ENCODE measurements at places on chromosomes 12 and 14.
A peak's percentile ranks its signal among the peaks of the same experiment; 100 is the strongest.

DNA sequence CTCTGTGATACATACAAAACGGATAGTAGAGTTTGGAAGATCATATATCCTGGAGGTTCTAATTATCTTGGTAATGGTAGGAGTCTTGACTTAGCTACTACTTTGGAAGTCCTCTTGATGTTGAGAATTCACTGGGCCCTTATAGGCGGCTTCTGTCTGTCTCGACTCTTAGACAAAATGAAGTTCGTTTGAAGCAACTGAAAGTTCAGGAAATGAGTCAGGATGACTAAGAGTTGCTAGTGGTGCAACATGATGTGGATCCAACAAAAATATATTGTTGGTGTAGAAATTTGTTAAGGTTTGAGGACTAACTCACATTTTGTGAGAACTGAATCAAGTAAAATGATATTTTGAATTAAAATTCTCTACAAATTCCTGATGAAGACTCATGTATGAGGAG is 272.7 kb downstream of the AEBP2 start:
- peak; percentile 94 for DNase-seq

DNA sequence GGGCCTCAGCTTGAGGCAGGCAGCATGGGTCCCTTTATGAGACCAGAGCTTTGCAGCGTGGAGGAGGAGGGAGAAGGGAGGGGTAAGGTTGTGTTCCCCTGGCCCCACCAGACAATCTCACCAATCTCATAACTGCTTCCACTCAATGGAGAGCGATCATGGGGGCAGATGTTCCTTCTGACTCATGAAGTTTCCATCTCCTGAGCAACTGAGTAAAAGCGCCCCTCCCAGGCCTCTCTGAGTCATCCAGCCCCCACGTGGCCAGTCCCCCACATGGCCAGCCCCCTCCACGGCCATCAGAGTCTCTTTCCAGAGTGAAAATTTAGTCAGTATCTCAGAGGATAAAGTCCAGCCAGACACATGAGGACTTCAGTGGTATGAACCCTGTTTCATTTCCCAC is 39.2 kb upstream of the PLXNC1 start:
- DNase-seq, result peak; percentile 76

DNA sequence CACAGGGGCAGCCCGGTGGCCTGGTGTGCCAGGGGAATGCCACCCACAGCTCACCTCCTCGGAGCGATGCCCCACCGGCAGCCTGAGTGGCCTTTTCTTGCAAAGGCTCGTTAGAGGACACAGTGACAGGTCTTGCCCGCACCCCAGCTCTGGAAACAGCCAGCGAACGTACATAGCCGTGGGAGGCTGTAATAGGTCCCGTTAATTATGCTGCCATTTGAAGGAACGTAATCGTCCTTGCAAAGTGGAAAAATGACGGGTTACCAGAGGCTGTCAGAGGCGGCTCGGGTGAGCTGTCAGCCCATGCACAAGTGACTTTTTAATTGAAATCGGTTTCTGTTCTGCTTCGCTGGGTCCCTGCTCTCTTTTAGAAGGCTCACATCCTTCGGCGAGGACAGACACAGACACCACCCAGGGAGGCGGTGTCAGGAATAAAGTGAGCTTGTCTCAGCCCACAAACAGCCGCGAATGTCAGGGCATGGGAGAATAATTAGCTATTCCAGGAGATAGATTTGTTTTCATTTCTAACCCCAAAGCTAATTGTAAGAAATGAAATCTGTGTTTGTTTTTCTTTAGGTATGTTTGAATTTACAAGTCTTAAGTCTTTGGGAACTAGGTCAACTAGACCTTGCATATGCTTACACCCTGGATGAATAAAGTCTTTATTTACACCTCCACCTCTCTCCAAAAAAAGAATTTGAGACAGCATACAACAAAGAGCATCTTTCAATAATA is 77.2 kb upstream of the RFLNA start:
- DNase-seq, result peak; percentile 23

GRCh38 chr12:131946757-131947156 is 3.0 kb upstream of the EP400 start:
- DNase-seq, result no peak

DNA sequence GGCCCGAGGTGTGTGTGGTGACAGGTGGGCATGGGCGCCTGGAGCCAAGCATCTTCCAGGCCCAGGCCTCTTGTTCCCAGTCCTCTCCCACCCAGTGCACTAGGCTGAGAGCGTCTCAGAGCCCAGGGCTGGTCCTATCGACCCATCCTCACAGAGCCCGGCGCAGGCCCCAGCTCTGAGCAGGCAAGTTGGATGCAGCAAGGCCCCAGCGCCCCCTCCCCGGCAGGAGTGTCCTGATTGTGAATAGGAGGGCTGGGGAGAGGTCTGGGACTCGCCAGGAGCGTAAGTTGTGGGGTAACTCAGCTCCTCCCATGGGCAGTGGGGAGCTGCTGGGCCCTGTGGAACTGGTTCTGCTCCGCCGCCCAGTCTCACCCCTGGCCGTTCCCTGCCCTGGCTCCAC is 26.3 kb downstream of the CALM1 start:
- DNase-seq, result no peak

DNA sequence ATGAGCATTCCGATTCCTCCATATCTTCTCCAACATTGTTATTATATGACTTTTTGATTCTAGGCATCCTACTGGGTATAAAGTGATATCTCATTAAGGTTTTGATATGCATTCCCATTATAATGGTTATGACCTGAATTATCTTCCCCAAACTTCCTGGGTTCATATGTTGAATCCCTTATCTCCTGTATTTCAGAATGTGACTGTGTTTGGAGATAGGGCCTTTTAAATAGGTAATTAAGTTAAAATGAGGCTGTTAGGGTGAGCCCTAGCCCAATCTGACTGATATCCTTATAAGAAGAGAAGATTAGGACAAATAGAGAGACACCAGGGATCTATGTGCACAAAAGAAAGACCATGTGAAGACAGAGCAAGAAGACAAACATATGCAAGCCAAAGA is 96.9 kb upstream of the PMCH start:
- no peak for DNase-seq

DNA sequence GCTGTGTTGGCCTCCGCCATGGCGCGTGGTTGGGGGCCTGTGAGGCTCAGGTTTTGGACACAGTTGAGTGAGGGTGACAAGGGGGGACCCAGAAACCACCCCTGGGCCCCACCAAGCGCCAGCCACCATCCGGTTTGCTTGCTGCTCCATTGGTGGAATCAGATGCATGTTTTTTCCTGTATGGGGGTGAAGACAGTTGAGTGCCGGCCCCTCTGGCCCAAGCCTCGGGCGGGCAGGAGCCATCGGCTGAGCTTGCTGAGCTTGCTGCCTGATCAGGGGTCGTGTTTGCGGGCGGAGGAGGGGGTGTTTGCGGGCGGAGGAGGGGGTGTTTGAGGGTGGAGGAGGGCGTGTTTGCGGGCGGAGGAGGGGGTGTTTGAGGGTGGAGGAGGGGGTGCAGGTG is 6.4 kb downstream of the PGAM5 start:
- no peak for DNase-seq

- DNase-seq, result no peak
Measured at GRCh38 chr12:101297661-101298060, 17.8 kb downstream of the UTP20 start.

GRCh38 chr12:124115976-124116690 is 143.1 kb downstream of the ZNF664 start:
- DNase-seq, result no peak

GRCh38 chr14:89108608-89109007 is 284.2 kb downstream of the TTC8 start:
- DNase-seq, result peak; percentile 20

DNA sequence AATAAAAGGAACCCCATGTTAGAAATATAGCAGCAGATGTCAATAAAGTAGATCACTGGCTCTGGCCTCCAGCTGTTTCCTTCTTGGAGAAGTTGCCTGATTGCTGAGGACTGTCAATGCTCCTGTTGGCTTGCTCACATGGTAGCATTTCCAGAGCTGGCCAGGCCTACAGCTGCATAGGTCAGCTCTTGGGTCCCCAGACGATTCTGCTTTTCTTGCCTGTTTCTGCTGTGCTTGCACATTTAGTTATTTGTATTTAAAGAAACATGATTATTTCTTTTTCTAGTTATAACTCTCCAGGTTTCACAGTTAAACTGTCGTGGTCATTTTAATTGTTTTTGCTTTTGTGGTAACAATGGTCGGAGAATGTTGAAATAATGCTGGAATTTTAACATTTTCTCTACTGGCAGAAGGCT is 7.2 kb downstream of the NAV3 start:
- no peak for DNase-seq

DNA sequence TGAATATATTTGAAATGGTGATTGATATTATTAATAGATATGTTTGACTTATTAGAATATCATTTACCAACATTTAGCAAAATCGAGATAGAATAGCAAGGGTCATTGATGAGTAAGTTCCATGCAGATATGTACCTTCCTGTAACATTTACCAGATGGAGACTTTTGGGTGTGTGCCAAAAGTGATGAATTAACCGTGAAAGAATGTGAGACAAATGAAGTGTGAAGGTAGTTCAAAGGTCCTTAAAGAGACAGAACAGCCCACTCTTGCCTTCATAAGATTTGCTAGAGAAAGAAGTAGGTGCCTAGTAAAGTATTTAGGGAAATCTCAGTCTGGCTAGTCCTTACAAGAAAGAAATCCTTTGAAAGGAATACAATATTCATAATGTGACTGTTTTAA is 45.5 kb downstream of the FGD4 start:
- peak; percentile 65 for DNase-seq

GRCh38 chr14:104682107-104682593 is 7.3 kb upstream of the INF2 start:
- DNase-seq, result peak; percentile 81

- DNase-seq, result no peak
Measured at GRCh38 chr14:60865378-60866127, 115.3 kb downstream of the TRMT5 start.

DNA sequence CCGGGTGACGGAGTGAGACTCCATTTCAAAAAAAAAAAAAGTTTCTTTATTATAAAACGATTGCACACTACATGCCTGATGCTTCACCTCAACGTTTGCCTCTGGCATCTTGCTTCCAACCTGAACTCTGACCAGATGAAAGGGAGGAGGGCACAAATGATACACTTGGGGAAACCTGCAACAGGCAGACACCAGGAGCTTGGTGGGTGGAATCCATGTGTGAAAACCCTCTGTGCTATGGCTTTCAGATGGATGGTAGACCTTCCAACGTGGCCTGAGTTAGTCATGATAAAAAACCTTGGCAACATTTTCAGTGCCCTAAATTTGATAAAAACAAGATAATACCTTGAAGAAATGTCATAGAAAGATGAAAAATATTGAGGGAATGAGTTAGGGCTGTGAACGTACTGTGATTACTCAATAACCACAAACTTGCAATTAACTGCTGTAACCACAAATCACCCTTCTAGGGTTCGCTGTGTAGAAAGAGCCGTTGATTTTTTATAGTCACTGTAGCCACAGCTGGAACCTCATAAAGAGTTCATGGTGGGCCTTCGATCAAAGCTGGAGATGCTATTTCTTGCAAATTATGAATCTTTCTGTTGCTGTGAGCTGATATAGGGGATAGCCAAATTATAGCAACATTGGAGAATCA is 26.1 kb upstream of the GZMB start:
- no peak for DNase-seq

GRCh38 chr14:104545151-104545941 is 34.2 kb upstream of the C14orf180 start:
- DNase-seq, result no peak

DNA sequence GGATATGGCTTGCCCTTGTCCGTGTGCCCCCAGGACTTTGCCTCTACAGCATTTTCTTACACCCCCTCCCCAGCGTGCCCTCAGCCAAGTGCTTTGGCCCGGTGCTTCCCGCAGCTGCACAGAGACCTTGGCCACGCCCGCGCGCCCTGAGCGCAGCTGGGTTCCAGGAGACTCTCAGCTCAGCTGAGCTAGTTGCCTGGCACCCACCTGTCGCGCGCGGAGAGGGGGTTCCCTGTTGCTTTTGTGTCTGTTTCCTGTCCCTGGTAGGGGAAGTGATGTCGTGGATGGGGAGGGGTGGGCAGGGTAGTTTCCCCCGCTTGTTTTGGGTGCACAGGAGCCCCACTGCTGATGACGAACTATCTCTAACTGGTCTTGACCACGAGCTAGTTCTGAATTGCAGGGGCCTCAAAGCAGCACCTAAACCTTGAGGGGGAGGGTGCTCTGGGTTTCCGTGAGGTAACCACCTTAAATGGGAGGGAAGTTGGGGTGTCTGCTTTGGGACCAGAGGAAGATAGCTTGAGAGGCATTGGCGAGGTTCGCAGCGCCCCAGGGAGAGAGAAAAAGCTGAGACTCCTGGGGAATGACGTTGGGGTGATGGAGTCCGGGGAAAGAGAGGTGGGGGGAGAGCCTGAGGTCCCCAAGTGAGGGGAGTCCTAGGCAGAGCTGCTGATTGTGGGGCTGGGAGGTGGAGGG is 1.5 kb downstream of the DIO3 start:
- no peak for DNase-seq
